ENCODE measurements at places on chromosomes 2 and 18.

DNA sequence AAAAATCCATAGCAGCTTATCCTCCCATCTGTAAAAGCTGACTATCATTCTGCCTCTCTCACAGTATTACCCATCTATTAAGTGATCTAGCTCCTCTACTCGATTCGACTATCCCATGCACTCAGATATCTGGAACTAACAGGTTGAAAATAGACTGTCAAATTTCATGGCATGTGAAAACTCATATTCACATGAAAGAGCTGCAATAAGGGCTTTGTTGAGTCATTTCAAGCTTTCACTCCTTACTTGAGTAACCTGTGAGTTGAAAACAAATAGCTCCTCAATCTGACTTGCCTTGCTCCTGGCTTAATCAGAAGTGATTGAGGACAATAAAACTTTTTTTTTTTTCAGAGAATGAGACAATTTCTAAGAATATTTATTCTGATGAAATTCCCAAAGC, 192.4 kb upstream of the ERBB4 start:
- peak; percentile 75 for DNase-seq

DNA sequence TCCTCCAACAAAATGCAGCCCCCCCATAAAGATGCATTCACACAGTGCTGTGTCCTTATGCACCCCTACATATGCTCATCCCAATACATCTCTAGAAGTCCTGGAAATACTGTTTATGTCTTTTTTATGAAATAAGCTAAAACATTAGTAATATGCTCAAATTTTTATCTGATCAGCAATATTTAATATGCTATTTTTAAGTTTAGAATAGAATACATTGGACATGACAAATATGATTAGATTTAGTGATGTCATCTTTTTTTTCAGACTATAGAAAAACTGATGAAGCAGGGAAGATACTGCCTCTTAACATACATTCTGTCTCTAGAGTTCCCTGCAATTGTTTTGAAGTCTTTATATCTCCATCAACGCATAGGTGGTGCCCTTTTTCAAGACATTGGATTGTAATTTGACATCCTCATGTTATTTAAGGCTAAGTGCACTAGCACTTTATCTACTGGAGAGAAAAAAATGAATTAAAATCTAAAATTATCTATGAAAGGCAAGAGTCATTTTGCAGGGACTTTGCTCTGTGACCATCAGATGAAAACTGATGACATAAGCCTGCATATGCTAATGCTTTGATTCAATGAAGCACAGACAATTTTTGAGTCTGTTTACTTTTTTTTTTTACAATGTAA, 395.3 kb downstream of the LPIN1 start:
- DNase-seq, result no peak

DNA sequence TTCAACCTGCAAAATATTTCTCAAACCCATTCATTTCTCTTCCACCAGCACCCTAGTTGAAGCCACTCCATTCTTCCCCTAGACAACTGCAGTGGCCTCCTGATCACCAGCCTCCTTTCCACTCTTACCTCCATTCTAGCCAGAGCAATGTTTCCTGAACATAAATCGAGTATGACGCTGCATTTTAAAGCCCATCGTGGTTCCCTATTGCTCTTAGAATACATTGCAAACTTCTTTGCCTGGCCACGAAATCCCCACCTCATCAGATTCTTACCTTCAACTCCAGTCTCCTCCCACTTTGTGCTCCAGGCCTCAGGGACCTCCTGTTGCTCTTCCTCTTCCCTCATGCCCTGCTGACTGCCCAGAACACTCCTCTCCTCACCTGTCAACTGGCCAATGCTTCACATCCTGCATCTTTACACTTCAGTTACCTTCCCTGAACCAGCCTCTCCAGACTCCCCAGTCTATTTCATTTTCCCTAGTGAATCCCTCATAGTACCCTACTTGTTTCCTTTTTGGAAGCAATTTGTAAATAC, 176.5 kb upstream of the CTAGE1 start:
- DNase-seq, result no peak

- no peak for DNase-seq
Observed at GRCh38 chr2:55877087-55877436, 46.5 kb downstream of the EFEMP1 start.

- DNase-seq, result no peak
Observed at GRCh38 chr18:4605212-4605611, 150.1 kb upstream of the DLGAP1 start.

GRCh38 chr2:223000872-223001796, 50.9 kb upstream of the KCNE4 start:
- DNase-seq, result no peak

GRCh38 chr2:211387734-211388133, 831.3 kb downstream of the CPS1 start:
- no peak for DNase-seq

DNA sequence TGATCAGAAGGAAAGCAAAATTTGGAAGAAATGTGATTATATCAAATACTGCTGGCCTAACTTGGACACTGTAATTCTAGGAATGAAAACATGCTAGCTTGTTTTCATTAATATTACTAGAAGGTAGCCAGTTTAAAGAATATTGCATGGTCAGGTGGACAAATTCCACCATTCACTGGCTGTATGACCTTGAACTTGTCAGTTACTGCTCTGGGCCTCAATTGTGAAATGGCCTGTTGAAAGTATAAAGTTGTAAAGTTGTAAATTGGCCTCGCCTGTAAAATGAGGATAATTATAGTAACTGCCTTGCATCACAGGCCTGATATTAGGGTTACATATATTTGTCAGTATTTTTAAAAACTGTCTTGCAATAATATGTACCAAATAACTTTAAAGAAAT, 398.4 kb upstream of the CHST9 start:
- no peak for DNase-seq

DNA sequence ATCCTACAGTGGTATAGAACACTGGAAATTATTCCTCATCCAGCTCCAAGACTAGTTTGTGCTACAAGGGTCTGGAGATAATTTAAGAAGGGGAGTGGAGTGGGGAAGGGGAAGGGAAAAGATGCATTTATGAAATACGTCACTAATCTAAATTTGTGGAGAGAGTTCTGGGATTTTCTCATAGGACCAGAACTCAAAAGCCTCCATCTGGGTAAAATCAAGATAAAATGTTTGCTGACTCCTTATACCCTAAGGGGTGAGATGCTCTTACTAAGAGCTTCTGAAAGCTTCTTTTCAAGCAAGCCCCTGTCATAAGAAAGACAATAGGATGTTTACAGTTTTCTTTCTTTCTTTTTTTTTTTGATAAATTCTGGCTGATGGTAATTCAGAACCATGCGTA, 88.5 kb upstream of the RBMS1 start:
- DNase-seq, result no peak

- no peak for DNase-seq
Observed at GRCh38 chr18:79445696-79446561, 50.2 kb downstream of the NFATC1 start.

- DNase-seq, result no peak
Observed at GRCh38 chr2:447902-448665, 160.2 kb upstream of the ALKAL2 start.

GRCh38 chr2:185463481-185463880, 275.1 kb upstream of the FSIP2 start:
- DNase-seq, result no peak

DNA sequence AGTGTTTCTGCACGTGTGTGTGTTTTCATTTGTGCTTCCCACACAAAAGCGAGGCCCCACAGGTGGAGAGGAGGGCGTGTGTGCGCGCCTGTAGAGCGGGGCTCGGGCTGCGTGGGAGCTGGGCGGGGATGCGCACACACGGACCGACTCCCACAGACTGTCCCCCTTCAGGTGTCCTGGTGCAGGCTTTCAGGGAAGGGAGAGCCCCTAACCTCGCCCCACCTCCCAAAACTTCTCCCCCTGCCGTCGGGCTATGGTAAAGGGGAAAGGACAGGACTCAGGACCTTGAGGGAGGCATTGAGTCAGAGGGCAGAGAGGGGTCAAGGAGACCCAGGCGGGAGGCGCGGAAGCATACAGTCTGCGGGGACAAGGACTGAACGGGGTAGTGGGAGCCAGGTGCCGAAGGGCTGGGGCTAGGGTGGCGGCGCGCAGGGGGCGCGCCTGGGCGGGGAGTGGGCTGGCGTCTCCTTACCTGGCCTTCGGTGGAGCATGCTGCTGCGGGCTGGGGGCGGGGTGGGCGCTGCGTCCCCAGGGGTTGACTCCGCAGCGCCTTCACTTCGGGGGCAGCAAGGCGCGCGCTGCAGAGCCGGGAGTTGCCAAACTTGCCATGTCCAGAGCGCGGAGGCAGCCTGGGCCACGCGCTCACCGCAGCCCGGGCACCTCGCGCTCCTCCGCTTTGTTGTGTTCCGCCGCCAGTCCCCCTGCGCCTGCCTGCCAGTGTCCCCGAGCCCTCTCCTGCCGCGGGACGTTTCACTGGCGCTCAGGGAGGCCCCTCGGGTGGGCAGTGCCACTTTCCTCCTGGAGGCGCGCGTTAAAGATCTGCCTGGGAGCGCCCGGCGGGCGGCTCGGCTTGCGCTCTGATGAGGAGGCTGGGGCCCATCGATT, 302.0 kb downstream of the NCKAP5 start:
- DNase-seq, result no peak

DNA sequence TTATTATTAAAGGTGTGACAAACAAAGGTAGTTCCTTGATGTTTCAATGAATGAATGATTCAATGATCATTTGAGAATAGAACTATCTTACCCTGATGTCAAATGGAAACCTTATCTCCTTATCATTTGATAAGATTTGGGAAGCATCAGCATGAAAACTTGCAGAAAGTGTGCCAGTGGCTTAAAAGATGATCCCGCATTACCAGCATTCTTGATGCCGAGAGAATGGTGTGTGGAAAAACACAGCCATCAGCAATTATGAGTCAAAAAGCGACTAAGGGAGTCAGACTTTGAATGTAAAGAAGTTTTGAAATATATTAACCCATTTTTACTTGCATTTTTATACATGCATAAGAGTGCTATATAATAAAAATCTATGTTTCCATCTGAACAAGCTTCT, 93.7 kb downstream of the MAIP1 start:
- no peak for DNase-seq

- no peak for DNase-seq
Observed at GRCh38 chr2:43634604-43635306, 2.3 kb upstream of the PLEKHH2 start.

- DNase-seq, result no peak
Observed at GRCh38 chr18:55587418-55588110, 428 bp downstream of the TCF4 start.

GRCh38 chr2:222033541-222033940, 265.3 kb downstream of the PAX3 start:
- DNase-seq, result peak; percentile 9

DNA sequence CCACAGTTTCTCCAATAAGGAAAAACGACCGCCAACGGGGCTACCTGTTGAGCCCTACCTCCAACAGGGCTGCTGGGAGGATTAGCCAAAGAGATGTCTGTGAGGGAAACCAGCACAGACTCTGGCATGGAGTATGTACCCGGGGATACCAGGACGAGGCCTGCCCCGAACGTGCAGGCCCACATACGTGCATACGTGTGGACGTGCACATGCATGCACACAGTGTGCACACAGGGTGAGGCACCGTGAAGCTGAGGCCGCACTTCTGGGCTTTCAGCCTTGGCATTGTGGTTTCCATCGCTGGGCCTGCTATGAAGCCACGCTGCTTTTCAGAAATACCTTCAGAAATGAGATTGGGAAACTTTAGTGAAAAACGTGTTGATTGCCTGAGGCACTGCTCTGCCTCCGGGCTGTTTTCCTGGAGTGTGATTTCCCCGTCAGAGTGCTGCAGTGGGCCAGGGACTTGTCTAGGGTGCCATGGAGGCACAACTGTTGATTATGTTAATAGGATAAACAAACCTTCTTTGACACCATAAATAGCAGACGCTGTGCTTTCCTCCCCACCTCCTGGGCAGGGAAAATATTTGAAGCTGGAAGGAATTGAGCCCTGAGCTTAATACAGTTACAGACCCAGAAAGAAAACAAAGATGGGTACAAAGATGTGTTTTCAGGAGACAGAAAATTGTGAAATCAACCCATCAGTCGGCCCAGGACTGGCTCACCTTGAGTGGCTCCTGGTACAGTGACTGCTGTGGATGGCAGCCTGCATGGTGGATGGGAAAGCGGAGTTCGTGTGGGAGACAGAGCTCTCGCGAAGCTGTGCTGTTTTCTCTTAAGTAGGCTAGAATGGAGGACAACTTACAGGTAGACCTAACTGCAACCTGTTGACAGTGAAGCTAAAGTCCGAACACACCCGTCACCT, 182.3 kb downstream of the FAM210A start:
- no peak for DNase-seq

GRCh38 chr18:58861861-58862301, 2.8 kb upstream of the ZNF532 start:
- no peak for DNase-seq

GRCh38 chr2:118146315-118147283, 58.3 kb downstream of the INSIG2 start:
- DNase-seq, result no peak

DNA sequence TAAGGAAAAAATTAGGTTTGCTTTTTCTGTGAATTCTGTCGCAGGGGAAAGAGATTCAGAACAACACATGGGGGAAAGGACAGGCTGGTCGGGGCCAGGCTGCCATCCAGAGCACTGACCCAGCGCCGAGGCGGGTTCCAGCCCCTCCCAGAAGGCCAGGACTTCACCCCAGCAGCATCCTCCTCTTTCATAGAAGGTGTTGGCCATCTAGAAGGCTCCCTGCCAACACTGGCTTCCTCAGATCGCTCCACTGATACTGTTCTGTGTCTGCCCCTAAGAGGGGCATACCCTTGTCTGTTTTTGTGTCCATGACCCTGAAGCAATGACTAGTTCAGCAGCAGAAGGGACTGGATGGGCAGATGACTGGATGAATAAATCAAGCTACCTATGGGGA, 144.5 kb downstream of the HDAC4 start:
- no peak for DNase-seq

DNA sequence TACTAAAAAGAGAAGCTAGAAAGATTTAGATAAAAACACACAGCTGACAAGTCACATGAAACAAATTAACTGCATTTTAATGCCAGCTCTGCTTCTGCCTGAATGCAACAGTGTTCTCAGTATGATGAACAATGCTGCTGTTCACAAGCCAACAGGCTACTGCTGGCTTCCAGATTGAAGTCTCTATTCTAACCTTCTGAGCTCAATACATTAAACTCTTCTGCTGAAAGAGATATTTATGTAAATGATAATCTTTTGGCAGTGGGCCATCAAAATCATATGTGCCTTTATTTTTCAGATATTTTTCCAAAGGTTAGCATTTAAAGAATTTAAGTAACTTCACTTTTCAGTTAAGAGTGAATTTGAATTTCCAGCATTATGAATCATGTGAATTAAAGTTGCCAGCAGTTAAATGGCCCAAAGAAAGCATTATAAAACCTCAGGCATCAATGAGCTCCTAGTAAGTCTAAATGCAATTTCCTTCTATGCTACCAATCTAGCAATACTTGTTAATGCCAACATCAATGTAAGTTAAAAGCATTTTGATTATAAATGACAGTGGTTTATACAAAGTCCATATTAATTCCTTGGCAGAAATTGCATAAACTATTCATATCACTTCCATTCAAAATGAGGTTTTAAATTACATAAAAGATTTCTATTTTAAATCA, 72.4 kb downstream of the ID2 start:
- no peak for DNase-seq
